Amniotic stem cell (primary cell): ENCODE measurements at places on chromosomes 5 and 9.

DNA sequence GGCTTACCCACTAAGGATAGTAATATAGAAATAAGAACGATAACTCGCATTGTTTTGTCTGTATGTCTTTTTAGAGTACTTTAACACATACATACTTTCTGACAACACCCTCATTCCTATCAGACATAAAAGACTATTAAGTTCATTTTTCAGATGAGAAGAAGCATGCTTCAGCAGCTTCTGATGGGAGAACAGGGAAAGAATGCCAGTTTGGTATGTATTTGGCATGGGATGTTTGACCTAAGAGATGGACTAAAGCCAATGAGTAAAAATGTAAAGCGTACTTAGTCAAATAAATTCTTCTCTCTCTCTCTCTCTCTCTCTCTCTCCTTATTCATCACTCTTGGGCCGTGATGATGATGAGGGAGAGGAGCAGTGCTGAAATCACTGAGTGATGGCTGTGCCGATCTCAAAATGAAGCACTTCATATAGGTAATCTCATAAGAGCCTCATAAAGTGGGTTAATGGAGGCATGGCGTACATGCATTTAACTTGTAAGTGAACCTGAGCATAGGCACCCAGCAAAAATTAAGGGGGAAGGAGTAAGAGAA is 71.5 kb downstream of the SLIT3 start:
- DNase-seq = no peak

- DNase-seq = peak; percentile 100
Observed at GRCh38 chr5:176647030-176647842, at the start of gene TSPAN17. TSPAN17 (plus strand) TSS chr5:176647484; CDS start chr5:176647616, 132 bp downstream.

- DNase-seq = no peak
Observed at GRCh38 chr5:67591491-67591890, 394.9 kb upstream of the CD180 start.

DNA sequence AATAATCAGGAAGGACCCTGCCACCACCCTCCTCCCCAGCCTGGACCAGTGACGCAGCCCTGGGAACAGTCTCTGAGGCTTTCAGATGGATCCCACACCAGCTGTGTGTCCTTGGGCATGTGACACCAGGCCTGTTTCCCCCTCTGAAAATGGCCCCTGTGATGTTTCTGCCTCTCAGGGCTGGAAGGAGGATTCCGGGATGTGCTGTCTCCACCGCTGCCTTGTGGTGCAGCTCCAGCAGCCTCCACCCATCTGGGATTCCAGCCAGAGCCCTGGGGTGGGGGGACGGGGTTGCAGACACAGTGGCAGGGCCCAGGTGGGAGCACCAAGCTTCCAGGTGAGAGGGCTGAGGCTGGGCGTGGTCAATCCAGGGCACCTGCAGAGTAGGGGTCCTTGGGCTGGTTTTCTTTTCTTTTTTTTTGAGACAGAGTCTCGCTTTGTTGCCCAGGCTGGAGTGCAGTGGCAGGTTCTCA is 179.7 kb upstream of the IER5L start:
- DNase-seq = no peak

GRCh38 chr9:136940526-136941230 is 3.9 kb downstream of the FBXW5 start:
- DNase-seq = no peak

- DNase-seq = no peak
Observed at GRCh38 chr5:113319256-113320053, 115.3 kb downstream of the TSSK1B start.

DNA sequence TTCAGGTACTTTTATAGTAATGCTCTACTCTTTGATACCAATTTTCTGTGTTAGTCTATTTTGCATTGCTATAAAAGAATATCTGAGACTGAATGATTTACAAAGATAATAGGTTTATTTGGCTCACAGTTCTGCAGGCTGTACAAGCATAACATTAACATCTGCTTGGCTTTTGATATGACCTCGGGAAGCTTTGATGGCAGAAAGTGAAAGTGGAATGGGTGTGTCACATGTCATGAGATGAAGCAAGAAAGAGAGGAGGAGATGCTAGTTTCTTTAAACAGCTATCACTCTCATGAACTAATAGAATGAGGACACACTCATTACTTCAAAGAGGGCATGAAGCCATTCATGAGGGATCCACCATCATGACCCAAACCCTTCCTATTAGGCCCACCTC is 270.9 kb upstream of the IL12B start:
- no peak for DNase-seq

GRCh38 chr5:127754259-127754658 is 51.1 kb downstream of the CCDC192 start:
- DNase-seq = no peak
